Activated CD4-positive, alpha-beta T cell treated with anti-CD3 and anti-CD28 coated beads for 36 hours (primary cell): ENCODE measurements at places on chromosomes 11 and 22.

- DNase-seq, result no peak
These were observed 11.1 kb upstream of the CSF2RB start for GRCh38 chr22:36902143-36902926.

GRCh38 chr11:98099371-98099770, 921.4 kb upstream of the CNTN5 start:
- no peak for DNase-seq

GRCh38 chr11:110891411-110891810, 179.2 kb upstream of the ARHGAP20 start:
- DNase-seq, result no peak

DNA sequence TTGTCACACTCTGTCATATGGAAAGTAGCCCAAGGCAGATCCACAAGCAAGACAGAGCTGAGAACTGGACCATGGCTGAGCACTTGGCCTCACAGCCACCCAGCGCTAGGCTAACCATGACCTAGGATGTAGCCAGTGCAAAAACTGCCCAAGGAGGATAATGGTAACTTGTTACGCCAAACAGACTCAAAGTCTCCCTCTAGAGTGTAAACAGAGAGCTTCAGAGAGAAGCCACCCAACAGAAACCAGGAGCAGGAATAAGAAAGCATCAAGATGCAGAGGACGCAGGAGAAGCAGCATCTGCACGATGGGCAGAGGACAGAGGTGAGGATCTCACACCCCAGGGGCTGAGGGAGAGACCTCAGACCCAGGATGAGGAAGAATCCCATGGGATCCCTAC, 97.9 kb downstream of the RCN1 start:
- no peak for DNase-seq

DNA sequence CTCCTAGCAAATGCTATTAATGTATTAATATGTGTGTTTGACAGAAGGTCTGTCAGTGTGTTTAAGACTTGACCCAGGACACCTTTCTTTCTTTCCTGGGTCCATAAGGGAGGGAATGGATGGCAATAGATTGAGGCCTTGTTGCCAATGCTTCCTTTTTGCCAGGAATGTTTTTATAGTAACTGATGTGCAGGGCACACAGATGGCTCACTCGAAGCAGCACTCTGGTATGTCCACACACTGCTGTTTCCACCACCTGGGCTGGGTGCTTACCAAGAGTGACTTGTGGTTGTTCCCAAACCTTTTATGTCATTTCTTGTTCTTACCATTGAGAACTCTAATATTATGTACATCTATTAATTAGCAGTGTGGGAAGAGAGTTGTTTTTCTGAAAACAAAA, 396.9 kb upstream of the SYN3 start:
- no peak for DNase-seq

DNA sequence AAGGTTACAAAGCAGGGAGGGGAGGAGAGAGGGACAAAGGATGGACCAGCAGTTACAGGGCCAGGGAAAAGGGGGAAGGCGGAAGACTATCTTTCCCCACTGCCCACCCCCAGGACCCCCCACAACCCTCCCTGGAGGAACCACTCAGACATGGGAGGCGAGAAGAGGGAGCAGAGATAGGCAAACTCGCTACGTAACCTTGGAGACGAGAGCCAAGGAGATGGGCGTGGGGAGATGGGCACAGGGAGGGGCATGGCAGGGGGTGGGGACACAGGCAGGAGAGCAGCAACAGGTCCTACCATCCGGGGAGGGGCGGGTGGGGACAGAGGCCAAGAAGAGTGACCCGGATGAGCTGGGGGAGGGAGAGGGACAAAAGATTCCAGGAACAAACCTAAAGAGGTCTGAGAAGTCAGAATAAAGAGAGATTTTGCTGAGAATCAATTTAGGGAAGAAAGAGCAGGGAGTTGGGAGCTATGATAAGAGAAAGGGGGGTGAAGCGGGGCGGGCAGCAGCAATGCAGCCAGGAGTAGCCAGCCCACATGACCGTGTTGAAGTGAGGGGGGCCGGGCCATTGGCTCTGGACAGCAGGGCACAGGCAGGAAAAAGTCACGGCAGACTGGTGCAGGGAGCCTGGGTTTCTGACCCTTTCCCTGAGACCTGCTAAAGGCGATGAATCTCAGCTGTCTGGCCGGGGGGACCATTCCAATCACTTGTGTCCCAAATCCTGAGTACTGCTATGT, 128.4 kb downstream of the BUD13 start:
- DNase-seq, result no peak

DNA sequence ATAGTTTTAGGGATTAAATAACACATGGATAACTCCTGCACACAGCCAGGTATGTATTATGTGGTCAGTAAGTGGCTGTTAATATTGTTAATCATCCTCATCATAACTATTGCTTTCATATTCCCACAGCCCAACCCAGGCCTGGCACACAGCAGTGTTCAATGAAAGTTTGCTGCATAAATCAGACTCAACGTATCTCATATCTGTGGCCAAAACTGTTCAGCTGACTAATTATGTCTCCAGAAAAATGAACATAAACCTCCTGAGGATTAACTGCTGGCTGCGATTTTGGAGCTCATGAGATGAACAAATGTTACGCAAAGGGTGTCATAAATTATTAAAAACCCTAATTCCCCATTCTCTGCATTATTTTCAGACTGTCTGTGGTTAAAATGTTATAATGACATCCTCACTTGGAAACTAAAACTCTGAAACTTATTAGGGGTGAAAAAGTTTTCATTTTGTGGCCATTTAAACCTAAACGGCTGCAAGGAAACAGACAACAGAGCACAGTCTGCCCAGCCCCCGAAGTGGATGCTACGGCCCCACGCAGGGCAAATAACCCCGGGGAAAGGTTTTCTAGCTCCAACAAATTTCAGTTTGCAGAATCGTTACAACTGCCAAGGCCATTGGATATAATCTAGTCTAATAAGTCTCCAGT, 17.3 kb downstream of the ABCC8 start:
- no peak for DNase-seq

- no peak for DNase-seq
These were observed 3.7 kb upstream of the RIN1 start for GRCh38 chr11:66339686-66340483.

- no peak for DNase-seq
These were observed 367.0 kb upstream of the CADM1 start for GRCh38 chr11:115871161-115871760.

GRCh38 chr11:128180441-128181087, 406.8 kb downstream of the ETS1 start:
- DNase-seq, result no peak
